Caco-2 (cell line): ENCODE measurements at places on chromosomes 11 and 22. TPM values are rescaled to one million over a fixed set of nuclear protein-coding genes. Genes with fewer than 3 reads are reported as not detected.

DNA sequence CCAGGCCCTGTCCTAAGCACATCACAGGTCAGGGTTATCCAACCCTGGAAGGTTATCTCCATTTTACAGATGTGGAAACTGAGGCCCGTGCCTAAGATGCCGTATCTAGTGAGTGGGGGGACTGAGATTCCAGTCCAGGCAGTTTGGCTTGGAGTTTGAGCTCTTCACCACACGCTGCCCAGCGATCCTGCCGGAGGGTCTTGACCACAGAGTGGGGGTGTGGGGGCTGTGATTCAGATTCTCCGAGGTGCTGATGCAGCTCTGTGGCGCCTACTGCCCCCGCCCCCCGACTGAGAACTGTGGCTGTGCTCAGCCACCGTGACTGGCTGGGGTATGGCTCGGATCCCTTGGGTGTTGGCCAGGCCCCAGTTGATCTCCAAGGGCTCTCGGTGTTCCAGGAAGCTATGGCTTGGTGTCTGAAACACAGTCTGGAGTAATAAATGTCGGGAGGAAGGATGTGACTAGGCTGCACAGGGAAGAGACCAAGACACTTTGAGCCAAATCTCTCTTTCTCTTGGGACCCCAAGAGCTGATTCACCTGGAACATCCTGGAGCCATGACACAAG is 60.6 kb upstream of the RASD2 start:
- no peak for DNase-seq

DNA sequence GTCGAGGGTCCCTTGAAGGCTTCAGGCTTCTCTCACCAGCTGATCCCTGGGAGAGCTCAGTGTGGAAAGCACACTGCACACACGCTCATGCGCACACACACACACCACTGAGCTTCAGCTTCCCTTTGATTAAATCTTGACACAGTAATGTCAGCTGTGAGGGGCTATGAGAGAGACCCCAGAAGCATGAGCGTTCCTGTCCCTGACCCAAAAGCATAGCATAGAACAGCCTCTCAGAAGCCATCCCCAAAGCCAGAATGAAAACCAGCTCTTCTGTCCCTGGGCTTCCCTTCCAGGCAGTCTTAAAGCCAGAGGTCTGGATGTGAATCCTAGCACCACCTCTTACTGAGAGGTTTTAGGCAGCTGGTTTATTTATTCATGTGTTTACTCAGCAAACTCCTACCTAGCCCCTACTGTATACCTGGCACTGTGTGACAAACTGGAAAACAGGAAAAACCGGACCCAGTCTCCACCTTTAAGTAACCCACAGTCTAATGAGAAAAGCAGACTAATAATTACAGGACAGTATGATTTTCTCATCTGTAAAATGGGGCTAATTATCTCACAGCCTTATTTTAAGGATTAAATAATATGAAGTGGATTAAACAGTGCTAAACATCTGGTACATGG is 15.9 kb downstream of the GALNT18 start:
- no peak for DNase-seq

DNA sequence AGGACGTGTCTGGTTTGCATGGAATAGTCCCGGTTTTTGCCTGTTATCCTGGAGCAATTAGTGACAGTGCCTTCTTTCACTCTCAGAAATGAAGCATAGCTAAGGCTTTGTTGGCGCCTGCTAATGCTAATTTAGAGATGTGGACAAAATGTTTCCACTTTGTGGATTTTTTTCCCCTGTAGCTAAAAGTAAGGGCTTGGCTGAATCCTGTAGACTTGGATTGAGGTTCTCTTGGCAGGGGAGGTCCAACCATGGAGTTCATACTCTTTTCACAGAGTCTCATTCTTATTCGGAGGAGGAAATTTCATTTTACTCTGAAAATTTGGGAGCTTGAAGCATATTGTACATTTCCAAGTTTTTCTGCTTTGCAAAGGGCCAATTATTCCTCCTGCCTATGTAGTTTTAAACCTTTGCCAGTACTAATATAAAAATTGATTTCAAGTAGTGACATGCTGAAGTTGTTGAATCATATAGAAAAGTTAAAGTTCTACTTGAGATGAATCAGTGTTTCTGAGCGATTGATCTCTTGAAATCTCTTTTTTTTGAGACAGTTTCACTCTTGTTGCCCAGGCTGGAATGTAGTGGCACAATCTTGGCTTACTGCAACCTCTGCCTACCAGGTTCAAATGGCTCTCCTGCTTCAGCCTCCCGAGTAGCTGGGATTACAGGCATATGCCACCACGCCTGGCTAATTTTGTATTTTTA is 20.0 kb downstream of the PPFIA1 start:
- DNase-seq, result no peak

The PRRG4 gene
- total RNA-seq, result 6.8 and 6.9 TPM in 2 replicates

The DDIAS gene
- total RNA-seq, result 20.1 and 22.0 TPM in 2 replicates

The TEF gene
- total RNA-seq, result 13.8 and 17.8 TPM in 2 replicates

The KCNQ1 gene
- 0.72 and 1.0 TPM in 2 replicates for total RNA-seq

- peak; percentile 68 for DNase-seq
Measured at GRCh38 chr11:68040101-68040956, 1.5 kb downstream of the TCIRG1 start.

DNA sequence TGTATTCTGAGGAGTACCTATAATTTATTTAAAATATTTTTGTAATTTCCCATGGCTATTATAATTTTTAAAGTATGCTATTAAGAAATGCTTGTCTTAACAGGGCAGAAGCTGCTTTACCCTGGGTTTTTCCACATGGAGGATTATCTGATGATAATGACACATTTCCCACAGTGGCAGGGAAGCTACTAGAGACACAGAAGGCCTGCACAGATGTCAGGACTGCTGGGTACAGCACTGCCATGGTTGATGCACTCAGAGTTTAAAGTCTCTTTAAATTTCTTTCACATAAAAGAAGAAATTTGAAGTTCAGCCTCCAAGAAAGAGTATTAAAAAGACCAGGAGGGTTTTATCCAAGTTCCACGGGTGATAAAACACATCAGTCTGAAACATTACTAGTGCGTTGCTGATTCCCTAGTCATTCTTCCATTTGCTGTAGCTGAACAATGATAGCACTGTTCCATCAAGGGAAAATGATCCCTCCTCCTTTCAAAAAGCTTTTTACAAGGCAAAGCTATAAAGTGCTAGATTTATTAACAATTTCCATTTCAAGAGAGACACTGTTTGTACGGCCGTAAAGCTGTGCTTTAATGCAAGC is 363.0 kb downstream of the CNTN5 start:
- DNase-seq, result no peak

The ANO1 gene
- 5.8 and 8.4 TPM in 2 replicates for total RNA-seq
